CD4-positive, alpha-beta T cell treated with Interleukin-17A for 4 hours (primary cell): ENCODE measurements at places on chromosomes 2 and 18.

DNA sequence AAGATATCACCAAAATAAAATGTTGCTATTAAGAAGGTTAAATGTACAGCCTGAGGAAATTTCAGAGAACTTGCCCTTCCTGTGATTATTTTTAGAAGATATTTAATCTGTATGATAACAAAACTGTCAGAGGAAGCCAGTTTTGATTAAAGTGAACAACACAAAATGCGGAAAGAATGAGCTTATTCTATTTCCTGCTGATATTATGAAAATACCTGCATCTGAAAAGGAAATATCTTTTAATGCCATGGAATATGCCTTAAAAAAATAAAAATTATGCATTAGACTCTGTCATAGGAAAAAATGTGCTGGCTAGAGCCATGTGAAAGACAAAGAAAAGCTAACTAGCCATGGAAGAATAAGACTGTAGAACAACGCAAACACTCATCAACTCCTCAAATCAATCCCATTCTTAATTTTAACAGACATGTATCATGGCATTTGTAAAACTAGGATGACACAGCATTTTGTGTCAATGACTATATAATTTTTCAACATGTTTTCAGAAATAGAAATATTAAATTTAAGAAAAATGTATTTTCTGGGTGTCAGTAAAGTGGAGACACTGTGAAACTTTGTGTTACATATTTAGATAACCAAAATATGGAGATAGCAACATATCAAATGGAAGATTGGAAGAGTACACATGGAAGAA lies 1768.2 kb downstream of the SUCLG1 start:
- DNase-seq: no peak

- no peak for DNase-seq
These were observed 121.0 kb downstream of the EIPR1 start for GRCh38 chr2:3256605-3257004.

DNA sequence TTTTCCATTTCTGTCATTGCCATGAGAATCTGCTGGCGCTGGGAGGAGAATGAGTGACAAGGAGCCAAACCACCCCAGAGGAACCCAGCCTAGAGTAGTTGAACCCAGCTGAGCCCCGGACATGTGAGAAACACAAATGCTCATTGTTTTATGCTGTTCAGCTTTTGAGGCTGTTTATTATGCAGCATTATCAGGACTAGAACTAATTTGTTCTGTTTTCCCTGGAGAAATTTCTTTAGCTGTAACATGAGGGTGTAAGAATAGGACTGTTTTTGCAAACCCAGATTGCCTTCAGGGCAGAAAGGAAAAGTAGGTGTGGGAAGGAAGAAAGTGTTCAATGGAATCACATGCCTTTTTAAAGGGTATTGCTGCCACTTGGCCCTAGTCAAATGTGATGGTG lies 28.5 kb upstream of the DOCK10 start:
- no peak for DNase-seq

- no peak for DNase-seq
These were observed 700.1 kb downstream of the ADCYAP1 start for GRCh38 chr18:1604751-1605150.

GRCh38 chr18:7452331-7452730 lies 114.8 kb upstream of the PTPRM start:
- DNase-seq: no peak

- DNase-seq: no peak
These were observed 816.6 kb downstream of the SATB2 start for GRCh38 chr2:198641161-198641560.

GRCh38 chr2:25899404-25899970 lies 21.2 kb upstream of the ASXL2 start:
- no peak for DNase-seq

GRCh38 chr18:79778291-79778791 lies 19.4 kb upstream of the KCNG2 start:
- no peak for DNase-seq

DNA sequence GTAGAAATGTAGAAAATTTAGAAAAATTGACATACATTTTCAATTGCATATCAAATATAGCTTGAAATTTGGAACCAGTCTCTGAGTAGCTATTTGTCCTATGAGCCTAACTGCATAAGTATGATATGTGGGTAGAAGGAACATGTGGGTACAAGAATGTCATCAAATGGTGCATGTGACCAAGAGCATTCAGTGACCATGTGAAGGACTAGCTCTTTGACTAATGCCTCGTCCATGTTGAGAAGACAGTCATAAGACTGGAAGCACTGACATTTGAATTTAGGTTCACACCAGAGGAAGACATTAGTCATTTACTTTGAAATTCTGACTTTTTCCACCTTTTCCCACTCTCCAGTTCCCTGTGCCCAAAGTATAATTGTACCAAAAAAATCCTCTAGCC lies 12.6 kb downstream of the MRPL44 start:
- no peak for DNase-seq
